ENCODE measurements at places on chromosomes 7 and 10. TPM values are rescaled to one million over a fixed set of nuclear protein-coding genes. Genes with fewer than 3 reads are reported as not detected.

Gene MARVELD1
- 51.6 TPM for total RNA-seq

Gene GRK5
- total RNA-seq: 9.9 TPM

Gene ENTPD1
- not detected for total RNA-seq

Gene SPAM1
- not detected for total RNA-seq

Gene FAM25C
- total RNA-seq: not detected

Gene STEAP1B
- total RNA-seq: 0.20 TPM
